H7 (cell line): ENCODE measurements at places on chromosomes 5 and 9.

- DNase-seq: peak; percentile 41
Observed at GRCh38 chr5:142888469-142889085, 118.4 kb downstream of the ARHGAP26 start.

DNA sequence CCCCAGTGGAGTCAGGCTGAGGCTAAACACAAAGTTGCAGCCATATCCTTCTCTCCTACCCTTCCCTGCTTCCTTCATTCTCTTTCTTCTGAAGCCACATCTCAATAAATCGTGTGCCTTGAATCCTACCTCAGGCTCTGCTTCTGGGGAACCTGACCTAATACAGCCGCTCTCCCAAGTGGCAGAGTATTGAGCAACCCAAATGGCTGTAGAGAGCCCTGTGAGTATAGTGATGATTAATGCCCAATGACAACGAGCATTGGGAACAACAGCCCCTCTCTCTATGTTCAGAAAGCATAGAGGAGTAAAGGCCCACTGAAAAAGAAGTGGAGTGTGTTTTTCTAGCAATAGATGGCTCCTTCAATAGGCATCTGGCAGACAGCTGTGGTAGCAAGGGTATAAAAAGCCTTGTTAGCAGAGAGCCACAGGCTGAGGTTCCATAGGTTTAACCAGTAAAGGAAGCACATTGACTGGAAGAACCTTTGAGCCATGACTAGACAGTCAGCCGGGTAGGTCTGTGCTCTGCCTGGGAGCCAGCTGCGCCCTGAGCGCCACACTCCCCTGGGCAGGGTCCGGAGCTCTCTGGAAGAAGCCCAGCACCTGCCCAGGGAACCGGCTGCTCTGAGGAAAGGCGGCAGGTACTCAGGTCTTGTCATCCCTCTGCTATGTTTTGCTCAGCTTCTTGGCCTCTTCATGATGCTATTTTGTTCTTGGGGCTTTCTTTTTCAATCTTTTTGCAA, 22.6 kb upstream of the HSPA9 start:
- DNase-seq: no peak

GRCh38 chr9:115997923-115998322, 155.7 kb upstream of the PAPPA start:
- DNase-seq: no peak

- peak; percentile 41 for DNase-seq
Observed at GRCh38 chr9:89362647-89363310, 44.5 kb downstream of the SECISBP2 start.

GRCh38 chr5:54902791-54903473, 82.5 kb downstream of the ESM1 start:
- DNase-seq: no peak

DNA sequence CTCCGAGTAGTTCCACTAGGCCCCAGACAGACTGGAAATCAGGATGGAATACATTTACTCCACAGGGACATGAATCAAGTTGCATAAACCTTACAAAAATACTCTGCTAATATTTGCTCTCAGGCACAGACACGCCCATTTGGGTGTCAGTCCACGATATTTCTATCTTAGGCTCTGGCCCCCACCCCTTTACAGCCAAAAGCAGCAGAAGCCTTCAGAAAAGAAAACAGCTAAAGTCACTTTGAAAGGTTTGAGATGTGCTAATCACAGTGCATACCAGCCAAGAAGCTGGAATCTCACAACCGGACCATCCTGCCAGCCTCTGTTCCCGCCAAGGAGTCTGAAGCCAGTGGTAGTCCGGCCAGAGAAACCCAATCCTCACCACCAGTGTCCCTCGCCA, 22.6 kb downstream of the PTPN3 start:
- DNase-seq: no peak

GRCh38 chr5:106307265-106307664, 1363.5 kb downstream of the EFNA5 start:
- no peak for DNase-seq

DNA sequence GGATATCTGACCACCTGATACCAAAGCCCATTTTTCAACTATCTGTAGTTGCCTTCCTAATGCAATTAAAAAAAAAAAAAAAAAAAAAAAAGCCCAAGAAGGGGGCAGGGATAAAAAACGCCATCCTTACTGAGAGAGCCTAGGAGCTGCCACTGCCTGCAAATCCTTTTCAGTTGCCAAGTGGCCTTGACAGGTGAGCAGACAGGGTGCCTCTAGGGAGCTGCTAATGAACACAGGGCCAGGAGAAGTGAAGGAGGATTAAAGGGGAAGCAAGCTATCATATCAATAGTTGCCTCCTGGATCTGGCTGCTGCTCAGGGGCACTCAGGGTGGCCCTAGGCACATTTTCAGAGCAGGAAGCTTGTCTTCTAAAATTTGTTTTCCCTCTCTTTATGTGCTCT, 547.4 kb downstream of the TLE1 start:
- no peak for DNase-seq

GRCh38 chr9:5459289-5459829, 9.0 kb downstream of the CD274 start:
- DNase-seq: no peak

DNA sequence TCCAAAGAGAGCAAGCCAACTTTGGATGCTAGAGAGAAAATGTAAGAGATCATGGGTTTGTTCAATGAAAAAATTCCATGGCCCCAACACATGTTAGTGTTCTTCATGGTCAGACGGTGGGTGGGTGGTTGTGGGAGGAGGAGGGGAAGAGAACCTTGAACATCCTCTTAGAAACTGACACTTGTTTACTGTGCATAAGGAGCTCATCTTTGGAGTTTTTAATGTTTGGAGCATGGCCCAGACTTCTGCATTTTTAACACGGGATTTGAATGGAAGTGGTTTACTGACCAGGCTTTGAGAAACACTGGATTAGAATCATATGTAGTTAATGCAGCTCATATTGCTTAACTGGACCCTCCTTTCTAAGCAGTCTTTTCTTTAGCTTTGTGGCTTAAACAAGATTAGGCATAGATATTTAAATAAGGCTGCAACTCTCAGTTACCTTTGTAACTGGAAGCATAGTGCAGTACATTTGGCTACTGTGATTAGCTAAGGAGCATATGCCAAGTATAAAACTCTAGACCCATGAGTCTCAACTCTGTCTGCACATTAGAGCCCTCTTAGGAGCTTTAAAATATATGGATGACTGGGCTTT, 60.1 kb downstream of the FOCAD start:
- no peak for DNase-seq

GRCh38 chr5:124729720-124730359, 16.6 kb downstream of the ZNF608 start:
- DNase-seq: no peak

- no peak for DNase-seq
Observed at GRCh38 chr5:159921721-159922120, 5.4 kb downstream of the ADRA1B start.

DNA sequence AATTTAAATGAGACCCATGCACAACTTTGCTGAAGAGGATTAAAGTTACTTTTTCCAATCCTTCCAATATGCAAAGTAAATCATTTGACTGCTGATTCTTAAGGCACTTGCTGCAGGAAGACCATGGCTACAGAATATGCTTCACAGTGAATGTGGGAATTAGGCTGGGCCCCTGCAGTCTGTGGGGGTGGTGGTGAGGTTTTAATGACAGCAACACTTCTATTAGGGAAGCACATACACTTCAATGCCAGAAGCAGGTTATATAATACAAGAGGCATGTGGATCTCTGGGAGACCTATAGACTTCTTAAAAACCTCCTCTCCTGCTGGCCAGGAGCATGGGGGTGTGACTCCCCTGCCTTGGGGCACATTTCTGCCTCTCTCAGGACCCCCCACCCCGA, 124.5 kb upstream of the KLF9 start:
- peak; percentile 22 for DNase-seq
